Activated CD8-positive, alpha-beta memory T cell treated with anti-CD3 and anti-CD28 coated beads, Interleukin-2, amount 10 ng/mL, durations not matched to agents 7 days and 5 days (primary cell): ENCODE measurements at places on chromosomes 5 and 9. TPM values are rescaled to one million over a fixed set of nuclear protein-coding genes. Genes with fewer than 3 reads are reported as not detected.

GRCh38 chr5:133530270-133530669, 82.1 kb downstream of the FSTL4 start:
- H3K27ac ChIP-seq: no peak overlapping the region
- no peaks in the 10 kb centered on the region for H3K36me3 ChIP-seq
- DNase-seq: no peak
- peaks cover 9% of the 10 kb centered on the region for H3K4me1 ChIP-seq

TIMD4 gene
- 10.2 TPM for total RNA-seq

PCDHGA10 gene
- not detected for total RNA-seq

TERT gene
- 0.82 TPM for total RNA-seq

MYMK gene
- not detected for total RNA-seq

- H3K27ac ChIP-seq: no peak overlapping the region
- no peaks in the 10 kb centered on the region for H3K4me1 ChIP-seq
- no peaks in the 10 kb centered on the region for H3K36me3 ChIP-seq
- H3K4me3 ChIP-seq: no peak overlapping the region
- no peak for DNase-seq
Measured at GRCh38 chr5:171629221-171629620, 156.4 kb upstream of the SMIM23 start.

- peaks cover 1% of the 10 kb centered on the region for H3K36me3 ChIP-seq
- no peak overlapping the region for H3K27ac ChIP-seq
- DNase-seq: no peak
- no peak overlapping the region for H3K4me3 ChIP-seq
- peaks cover 62% of the 10 kb centered on the region for H3K27me3 ChIP-seq
Measured at GRCh38 chr5:81398741-81399140, 4.8 kb upstream of the ACOT12 start.

GRCh38 chr5:74952406-74952805, 86.2 kb upstream of the FAM169A start:
- peaks cover 33% of the 10 kb centered on the region for H3K27me3 ChIP-seq
- H3K4me3 ChIP-seq: no peak overlapping the region
- H3K4me1 ChIP-seq: no peaks in the 10 kb centered on the region
- no peak for DNase-seq
- H3K27ac ChIP-seq: no peak overlapping the region
- H3K36me3 ChIP-seq: no peaks in the 10 kb centered on the region

DNA sequence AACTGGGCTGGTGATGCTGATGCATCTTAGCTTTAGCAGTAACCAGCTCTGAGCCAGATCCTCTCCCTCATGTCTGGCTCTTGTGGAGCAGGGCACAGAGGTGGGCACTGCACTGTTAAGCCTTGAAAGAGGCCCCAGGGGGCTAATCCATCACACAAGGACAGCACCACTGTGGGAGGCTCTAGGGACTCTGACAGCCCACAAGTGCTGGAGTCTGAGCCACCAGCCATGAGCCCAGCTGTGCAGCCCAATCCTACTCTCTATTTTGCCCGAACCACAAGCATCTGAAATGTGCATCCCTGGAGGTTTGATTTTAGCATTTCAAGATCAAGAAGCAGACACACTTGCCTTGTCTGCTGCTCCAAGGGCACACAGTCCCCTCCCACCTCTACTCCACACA, 407.1 kb upstream of the TRPC7 start:
- no peaks in the 10 kb centered on the region for H3K27me3 ChIP-seq
- no peak overlapping the region for H3K4me3 ChIP-seq
- no peak for DNase-seq
- peaks cover 6% of the 10 kb centered on the region for H3K4me1 ChIP-seq
- H3K36me3 ChIP-seq: no peaks in the 10 kb centered on the region

BHMT2 gene
- not detected for total RNA-seq

DNA sequence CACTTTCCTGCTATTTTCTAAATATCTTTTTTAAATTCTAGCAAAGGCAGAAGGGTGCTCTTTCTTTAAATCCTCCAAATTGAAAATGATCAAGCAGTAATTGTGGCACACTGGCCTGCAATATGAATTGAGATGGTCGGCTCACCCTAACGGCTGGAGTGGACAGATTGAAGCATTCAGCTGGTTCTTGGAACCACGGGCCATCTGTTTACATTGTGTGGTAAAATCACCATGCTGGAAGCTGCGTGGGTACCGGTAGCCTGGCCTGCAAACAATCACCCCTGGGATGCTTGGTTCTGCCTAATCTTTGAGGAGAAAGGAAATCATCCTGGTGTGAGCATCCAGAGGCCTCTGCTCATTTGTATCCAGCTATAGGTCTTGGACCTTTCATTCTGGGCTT, 289.3 kb downstream of the ZNF608 start:
- H3K27me3 ChIP-seq: no peaks in the 10 kb centered on the region
- no peaks in the 10 kb centered on the region for H3K4me1 ChIP-seq
- no peak overlapping the region for H3K4me3 ChIP-seq
- H3K36me3 ChIP-seq: no peaks in the 10 kb centered on the region
- no peak overlapping the region for H3K27ac ChIP-seq

GRCh38 chr5:14322437-14323187, 179.5 kb downstream of the TRIO start:
- H3K36me3 ChIP-seq: no peaks in the 10 kb centered on the region
- no peak overlapping the region for H3K4me3 ChIP-seq
- H3K4me1 ChIP-seq: no peaks in the 10 kb centered on the region
- H3K27me3 ChIP-seq: peaks cover 17% of the 10 kb centered on the region

CAVIN4 gene
- 0.29 TPM for total RNA-seq

DNA sequence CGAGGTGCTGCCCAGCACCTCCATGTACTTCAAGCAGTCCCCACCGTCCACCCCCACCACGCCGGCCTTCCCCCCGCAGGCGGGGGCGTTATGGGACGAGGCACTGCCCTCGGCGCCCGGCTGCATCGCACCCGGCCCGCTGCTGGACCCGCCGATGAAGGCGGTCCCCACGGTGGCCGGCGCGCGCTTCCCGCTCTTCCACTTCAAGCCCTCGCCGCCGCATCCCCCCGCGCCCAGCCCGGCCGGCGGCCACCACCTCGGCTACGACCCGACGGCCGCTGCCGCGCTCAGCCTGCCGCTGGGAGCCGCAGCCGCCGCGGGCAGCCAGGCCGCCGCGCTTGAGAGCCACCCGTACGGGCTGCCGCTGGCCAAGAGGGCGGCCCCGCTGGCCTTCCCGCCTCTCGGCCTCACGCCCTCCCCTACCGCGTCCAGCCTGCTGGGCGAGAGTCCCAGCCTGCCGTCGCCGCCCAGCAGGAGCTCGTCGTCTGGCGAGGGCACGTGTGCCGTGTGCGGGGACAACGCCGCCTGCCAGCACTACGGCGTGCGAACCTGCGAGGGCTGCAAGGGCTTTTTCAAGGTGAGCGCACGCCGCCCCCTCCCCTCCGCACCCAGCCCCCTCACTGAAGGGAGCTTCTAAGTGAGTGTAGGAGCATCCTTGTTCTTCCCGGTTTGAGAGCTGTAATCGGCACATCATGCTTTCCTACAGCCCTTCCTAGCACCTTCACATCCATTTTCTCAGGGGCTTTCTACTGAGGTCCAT, 6.9 kb downstream of the NR4A3 start:
- H3K27me3 ChIP-seq: peaks cover 25% of the 10 kb centered on the region
- peaks cover 17% of the 10 kb centered on the region for H3K36me3 ChIP-seq
- H3K4me1 ChIP-seq: peaks cover 39% of the 10 kb centered on the region
- DNase-seq: no peak
- H3K27ac ChIP-seq: no peak overlapping the region
